ENCODE measurements at places on chromosomes 7 and 10.

DNA sequence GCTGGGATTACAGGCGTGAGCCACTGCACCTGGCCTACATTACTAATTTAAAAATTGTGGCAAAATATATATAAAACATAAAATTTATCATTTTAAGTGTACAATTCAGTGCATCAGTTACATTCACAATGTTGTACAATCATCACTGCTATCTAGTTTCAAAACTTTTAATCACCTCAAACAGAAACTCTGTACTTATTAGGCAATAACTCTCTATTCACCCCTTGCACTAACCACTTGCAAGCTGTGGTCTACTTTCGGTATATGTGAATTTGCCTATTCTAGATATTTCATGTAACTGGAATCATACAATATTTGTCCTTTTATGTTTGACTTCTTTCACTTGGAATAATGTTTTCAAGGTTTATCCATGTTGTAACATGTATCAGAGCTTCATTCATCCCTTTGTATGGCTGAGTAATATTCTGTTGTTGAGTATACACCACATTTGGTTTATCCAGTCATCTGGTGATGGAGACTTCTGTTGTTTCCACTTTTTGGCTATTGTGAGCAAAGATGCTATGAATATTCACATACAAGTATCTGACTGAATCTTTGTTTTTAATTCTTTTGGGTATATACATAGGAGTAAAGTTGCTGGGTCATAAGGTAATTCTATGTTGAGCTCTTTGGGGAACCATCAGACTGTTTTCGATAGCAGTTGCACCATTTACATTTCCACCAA lies 14.3 kb upstream of the ELOVL3 start:
- no peak for DNase-seq

DNA sequence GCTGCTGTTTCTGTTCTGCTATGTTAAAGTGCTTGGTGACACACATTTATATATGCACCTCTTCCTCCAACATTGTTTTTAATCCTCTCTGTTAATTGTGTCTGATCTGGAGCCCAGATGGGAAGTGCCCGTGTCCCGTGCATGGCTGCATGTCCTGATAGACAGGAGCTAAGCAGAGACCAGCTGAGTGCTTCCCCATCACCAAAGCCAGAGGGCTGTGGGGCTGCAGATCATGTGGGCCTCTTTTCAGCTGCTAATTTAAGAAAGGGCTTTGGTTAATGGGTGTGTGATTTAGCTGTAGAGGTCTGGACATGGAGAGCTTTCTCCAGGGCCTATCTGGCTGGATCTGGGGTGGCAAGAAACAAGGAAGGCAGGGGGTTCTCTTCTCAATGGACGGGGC lies 96.5 kb upstream of the NPS start:
- no peak for DNase-seq

DNA sequence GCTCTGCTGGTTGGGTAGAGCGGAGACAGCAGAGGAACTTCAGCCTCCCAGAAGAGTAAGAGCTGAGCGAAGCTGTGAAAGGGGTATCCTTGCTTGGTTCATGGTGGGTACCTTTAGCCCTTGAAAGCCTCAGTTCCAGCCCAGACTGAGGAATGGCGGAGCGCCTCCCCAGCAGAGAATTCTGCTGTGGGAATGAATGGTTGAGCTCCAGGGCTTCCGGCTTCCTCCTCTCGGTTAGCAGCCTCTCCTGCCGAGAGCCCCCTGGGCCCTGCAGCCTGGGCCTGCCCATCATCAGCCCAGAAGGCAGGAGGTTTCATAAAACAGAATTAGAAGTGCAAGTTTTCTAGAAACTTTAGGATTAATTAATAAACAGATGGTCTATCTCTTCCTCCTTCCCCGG lies 79.9 kb upstream of the ANLN start:
- no peak for DNase-seq

GRCh38 chr10:114239117-114239993 lies at the start of gene VWA2:
VWA2 (plus strand) TSS chr10:114239254; CDS start chr10:114248714, 9,460 bp downstream.
- DNase-seq = no peak

- DNase-seq = no peak
These were observed 43.9 kb upstream of the EEPD1 start for GRCh38 chr7:36109013-36109627.

- DNase-seq = no peak
These were observed 1.0 kb upstream of the CROT start for GRCh38 chr7:87344446-87344845.

GRCh38 chr10:78991187-78991586 lies 77.6 kb upstream of the ZMIZ1 start:
- no peak for DNase-seq

DNA sequence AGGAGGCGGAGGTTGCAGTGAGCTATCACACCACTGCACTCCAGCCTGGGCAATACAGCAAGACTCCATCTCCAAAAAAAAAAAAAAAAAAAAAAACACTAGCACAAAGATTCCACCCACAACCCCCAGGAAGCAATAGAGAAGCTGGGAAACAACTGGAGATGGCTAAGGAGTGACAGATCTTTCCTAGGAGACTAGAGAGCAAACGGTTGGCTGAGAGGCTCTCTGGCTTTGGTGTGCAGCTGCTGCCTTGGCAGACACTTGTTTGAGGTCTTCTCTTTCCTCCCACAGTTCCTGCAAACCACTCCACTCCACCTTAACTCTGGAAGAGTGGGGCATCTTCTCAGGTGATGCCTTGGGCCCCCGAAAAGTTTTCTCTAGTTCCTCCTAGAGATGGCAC lies 78.5 kb upstream of the LANCL2 start:
- DNase-seq = no peak

DNA sequence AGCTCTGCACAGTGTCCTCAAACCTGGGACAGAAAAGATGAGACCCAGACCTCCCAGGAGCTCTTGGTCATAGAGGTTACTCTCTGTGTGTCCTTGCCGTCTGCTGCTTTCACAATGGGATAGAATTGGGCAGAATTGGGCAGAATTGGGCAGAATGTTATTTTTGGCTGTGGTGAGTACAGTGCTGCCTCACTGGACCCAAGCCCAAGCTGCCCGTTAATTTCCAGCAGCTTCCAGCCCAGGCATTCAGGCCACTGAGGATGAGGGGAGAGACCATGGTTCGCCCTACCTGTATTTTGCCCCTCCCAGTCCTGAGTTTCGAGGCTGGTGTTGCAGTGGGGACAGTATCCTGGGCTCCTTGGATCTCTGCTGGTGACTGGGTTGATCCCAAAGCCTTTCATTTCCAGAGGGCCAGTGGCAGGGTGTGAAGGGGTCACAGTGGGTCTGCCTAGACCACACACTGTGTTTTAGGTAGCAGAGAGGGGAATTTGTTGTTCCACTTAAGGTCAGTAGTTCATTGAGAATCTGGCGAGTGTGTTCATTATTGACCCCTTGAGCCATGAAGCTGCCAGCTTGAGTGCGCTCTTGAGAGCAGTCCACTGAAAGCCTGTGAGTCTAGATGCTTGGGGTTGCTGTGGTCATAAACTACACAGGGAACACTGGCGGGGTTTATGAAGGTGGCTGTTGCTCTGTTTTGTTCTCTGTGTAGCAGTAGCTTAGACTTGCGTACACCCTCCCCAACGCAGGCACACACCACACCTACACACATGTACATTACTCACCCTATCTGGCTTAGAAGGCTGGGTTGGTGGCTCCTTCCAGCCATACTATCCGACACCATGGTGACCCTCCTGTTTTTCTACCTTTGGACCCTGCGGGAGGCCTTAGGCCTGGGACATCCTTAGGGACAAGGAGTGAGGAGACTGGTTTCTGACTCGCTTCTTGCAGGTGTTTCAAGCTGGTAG lies 23.5 kb downstream of the NACAD start:
- peak; percentile 27 for DNase-seq

- DNase-seq = peak; percentile 70
These were observed at the start of gene ARHGAP22 for GRCh38 chr10:48604991-48605508. ARHGAP22 (minus strand) TSS chr10:48605073; CDS start chr10:48604796, 277 bp downstream.

DNA sequence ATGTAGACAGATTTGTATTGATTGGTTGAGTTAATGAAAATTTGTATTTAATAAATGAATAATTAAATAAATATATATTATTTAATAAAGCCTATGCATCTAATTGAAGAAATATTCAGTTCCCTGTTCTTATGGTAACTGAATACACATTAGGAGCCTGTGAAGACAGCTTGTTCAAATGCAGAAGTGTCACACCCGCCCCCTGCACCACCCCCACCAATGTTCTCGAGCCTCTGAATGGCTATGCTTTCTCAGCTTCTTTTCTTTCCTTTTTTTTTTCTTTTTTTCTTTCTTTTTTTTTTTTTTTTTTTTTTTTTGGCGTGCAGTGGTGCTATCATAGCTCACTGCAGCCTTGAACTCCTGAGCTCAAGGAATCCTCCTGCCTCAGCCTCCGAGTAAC lies 38.3 kb upstream of the PARD3 start:
- no peak for DNase-seq

DNA sequence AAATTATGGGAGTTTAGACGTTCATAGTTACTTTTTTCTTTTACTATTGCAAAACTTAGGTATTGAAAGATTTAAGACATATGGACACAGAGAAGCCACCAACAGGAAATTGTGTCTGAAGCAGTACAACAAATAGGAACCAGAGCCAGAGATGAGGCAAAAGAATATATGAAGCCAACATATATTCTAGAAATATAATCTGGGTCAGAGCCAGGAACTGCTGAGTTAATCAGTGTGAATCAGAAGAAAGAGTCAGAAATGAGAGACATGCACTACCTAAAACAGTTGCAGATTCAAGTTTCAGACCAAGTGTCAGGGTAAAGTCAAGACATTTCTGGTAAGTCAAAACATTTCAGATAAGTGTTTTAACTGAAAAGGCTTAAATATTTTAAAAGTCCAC lies 67.7 kb downstream of the DGKB start:
- DNase-seq = no peak

- no peak for DNase-seq
These were observed 75.4 kb upstream of the ATP6V0A4 start for GRCh38 chr7:138873220-138873892.

GRCh38 chr10:131856441-131857094 lies 44.2 kb upstream of the PPP2R2D start:
- DNase-seq = no peak
